ENCODE measurements at places on chromosomes 4 and X.

DNA sequence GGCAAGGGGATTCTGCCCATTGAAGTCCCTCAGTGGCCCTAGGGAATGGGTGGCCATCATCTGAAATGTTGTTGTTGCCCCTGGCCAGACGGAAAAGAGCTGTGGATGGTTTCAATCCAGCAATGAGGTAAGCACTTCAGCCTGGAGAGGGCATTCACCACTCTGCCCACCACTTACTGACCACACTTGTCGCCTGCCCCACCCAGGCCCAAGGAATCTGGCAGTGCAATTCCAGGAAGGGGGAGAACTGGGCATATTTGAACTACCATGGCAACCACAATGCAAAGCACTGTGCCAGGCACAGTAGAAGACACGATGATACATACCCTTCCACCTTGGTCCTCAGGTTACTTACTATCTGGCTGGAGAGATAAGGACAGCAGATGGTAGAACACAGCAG, 161.6 kb downstream of the PDGFRA start:
- DNase-seq = no peak

DNA sequence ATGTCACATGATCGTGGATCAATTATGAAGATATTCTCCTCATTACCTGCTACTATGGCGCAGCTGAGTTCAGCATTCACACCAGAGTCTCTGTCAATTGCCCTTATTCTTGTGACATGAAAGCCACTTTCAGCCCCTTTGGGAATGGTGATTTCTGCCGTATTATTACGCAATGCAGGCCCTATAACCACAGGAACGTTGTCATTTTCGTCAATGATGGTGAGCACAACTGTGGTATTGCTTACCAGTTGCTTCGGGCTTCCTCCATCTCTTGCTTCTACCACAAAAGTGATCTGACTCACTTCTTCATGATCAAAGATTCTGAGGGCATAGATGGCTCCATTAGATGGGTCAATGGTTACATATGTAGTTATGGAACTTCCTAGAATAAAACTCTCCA, 2.1 kb downstream of the PCDH18 start:
- peak; percentile 69 for DNase-seq

DNA sequence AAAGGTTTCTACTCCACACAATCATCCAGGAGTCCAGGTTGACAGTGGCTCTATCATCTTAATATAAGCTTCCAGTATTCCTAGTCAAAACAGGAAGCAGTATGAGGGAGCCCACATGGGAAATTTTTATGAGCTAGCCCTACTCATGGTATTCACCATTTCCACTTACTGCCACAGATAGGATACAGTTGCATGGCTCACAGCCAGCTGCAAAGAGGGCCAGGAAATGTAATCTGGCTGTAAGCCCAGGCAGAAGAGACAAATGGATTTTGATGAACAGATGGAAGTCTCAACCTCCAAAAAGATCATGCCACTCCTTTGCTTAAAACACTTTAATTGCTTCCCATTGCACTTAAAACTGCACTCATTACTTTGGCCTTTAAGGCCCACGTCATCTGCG, 150.6 kb downstream of the ADAMTS3 start:
- DNase-seq = peak; percentile 77

- no peak for DNase-seq
Observed at GRCh38 chr4:148852092-148852699, 410.0 kb upstream of the NR3C2 start.

- DNase-seq = no peak
Observed at GRCh38 chr4:76388160-76388908, 32.6 kb downstream of the CCDC158 start.

GRCh38 chrX:19867411-19867732, 20.0 kb downstream of the SH3KBP1 start:
- DNase-seq = peak; percentile 26

DNA sequence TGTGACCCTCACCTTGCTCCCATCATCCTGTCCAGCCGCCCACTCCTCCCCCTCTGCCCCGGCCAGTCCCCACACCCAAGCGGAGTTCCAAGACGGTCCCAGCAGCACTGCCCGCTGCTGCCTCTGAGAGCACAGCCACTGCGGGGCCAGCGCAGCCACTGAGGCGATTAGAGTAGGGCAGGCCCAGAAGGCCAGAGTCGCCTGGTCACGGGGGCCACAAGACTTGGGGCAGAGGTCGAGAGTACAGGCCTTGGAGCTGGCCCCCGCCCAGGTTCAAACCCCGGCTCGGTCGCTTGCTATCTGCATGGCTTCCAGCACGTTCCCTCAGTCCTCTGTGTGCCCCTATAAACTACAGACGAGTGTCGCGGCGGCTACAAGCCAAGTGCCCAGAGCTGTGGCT, 53.2 kb upstream of the ADRA2C start:
- DNase-seq = no peak

DNA sequence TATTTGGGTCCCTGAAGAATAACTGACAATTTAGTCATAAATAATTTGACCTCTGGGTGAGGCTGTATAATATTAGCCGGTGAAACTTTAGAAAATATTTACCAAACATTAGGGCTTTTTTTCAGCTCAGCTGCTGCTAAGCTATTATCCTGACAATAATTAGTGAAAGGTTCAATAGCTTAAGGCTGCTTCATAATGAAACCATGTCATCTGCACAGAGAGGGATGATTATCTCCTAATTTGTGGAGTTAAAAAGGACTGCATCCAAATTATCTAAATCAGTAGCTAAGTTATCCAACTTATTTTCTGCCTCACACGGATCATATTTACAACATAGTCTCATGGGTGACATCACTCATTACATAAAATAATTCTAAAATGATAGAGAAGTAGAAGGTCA, 1249.8 kb downstream of the RAPGEF2 start:
- DNase-seq = no peak

DNA sequence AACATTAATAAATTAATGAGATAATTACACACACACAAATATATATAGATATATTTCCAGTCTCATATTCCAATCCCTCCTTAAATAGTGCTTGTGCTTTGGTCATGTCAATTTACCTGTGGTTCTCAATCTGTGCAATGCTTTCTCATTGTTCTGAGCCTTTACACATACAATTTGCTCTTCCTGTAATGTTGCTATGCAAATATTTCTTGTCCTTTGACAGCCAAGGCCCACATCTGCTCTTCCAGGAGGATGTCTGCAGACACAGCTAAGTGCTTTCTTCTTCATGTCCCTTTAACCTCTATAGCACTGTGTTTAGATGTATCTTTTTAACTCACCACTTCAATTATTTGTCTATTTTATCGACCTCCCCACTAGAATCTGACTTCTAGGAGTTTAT, 67.3 kb upstream of the RAPGEF2 start:
- no peak for DNase-seq

- no peak for DNase-seq
Observed at GRCh38 chrX:100812216-100813158, 7.7 kb upstream of the CSTF2 start.

GRCh38 chr4:73257651-73258435, 755 bp downstream of the ANKRD17 start:
- DNase-seq = peak; percentile 12

DNA sequence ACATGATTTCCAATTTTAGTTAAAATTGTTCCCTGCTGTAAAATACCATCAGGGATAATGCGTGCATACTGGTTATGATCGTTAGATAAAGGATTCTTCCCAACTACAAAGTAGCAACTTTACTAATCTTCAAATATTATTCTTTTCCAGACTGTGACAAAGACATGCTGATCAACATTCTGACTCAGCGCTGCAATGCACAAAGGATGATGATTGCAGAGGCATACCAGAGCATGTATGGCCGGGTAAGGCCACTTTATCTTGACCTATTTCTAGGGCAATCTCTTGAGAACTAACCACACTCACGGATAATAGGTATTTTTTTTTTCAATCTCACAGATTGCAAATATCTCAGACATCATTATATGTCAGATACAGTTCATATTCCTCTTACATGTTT, 47.0 kb downstream of the ANXA10 start:
- DNase-seq = peak; percentile 69

- peak; percentile 4 for DNase-seq
Observed at GRCh38 chrX:154980330-154981115, 42.0 kb downstream of the F8 start.

DNA sequence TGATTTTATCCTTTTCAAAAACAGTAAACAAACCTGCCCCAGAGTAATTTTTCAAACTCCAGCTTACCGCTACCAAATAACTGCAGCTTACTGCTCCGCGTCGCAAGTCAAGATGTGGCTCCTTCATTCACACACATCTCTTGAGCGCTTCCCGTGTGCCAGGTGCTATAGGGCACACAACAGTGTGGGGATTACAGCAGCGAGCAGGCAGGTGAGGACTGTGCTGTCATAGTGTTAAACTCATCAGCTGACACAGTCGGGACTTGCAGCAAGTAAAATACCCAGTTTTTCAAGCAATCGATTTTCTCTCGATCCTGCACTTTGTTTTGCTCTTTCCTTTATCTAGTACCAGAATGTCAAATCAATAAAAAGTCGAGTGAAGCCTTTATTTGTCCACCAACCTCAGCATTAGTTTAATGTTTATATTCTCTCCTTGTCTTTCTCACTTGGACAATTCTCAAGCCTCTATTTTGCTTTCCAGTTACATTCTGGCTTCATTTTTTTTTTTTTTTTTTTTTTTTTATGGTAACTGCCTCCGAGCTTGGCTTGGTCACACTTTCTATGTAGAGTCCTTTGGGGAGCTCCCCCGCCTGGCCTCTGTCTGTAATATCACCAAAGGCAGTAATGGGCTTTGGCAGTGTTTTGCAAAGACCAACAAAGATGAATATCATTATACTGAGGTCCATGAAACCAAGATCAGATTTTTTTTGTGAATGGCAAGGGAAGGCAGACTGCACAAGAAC, 8.3 kb upstream of the ASB5 start:
- no peak for DNase-seq

GRCh38 chr4:81965454-81965853, 408.3 kb downstream of the HNRNPD start:
- DNase-seq = no peak

- DNase-seq = no peak
Observed at GRCh38 chr4:67124716-67125115, 420.6 kb downstream of the CENPC start.

DNA sequence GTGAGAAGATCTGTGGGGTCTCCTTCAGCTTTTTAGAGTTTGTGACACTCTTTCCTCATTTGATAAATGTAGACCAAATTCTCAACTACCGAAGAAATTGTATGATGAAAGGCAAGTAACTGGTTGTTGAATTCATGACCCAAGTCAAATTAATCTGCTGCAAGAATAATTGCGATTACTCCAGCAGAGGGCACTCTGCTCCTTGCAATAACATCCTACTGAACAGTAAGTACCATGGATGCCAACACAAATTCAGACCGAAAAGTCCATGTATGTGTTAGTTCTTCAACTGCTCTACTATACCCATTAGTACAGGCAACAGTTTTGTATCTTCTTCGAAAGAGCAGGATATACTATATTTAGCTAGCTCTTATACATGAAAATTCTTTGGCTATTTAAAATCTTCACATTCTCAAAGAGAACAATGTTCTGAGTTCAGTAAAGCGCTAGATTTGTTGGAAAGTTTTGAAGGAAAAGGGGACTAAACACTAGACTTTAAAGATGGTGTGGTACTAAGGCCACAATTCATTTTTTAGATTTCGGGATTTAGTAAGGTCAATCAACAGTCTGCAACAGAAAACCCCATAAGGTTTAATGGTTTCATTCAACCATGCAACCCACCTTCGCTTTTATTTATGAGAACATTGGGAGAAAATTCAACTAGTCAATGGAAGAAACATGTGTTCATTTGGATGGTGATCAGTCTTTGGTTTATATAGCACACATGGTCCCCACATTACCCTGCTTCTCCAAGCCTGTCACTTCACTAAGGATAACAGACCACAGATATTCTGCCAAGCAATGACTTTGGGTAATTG, 105.4 kb upstream of the TBC1D9 start:
- DNase-seq = peak; percentile 63

DNA sequence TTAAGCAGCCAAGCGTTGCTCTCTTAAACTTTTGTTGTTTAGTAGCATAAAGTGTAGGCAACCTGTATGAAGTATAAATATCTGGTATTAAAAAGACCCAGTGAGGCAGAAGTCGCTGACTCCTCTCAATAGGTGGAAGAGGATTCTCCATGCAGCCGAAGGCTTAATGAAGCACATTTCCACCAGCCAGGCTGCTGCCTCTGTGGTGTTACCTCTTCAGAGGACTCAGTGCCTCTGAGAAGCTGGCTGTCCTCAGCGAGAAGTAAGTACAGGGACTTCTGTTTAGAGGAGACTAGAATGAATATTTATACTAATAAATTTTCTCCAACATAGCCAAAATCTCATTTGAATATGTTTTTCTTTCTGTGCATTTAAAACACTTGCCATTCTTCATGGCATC, 6.0 kb downstream of the SORBS2 start:
- no peak for DNase-seq

- no peak for DNase-seq
Observed at GRCh38 chr4:172780566-172781081, 388.0 kb upstream of the GALNT7 start.

- no peak for DNase-seq
Observed at GRCh38 chr4:80471756-80472155, 136.2 kb downstream of the CFAP299 start.

GRCh38 chr4:117634716-117635115, 399.6 kb upstream of the NDST3 start:
- no peak for DNase-seq

DNA sequence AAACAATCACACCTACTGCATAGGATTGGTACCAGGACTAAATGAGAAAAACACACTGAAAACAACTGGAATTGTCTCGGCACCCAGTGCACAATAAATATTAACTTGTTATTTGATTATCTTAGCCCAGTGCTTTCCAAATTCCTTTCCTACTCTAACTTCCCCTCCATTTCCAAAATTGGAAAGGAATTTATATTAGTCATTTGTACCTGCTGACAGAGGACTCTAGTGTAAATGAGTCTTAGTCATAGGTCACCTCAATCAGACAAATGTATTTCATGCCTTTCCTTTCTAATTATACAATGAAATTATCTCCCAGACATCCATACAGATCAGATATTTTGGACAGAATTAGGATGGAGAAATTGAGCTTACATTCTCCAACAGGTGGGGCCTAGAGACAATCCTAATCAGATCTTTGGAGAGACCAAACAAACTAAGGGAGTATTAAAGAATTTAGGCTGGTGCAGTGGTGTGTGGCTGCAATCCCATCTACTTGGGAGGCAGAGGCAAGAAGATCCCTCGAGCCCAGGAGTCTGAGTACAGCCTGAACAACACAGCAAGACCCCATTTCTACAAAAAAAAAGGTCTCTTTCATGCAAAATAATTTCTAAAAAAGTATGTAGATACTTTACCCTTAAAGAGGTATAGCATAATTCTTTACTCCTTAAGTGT, 10.1 kb downstream of the SH3D19 start:
- no peak for DNase-seq

DNA sequence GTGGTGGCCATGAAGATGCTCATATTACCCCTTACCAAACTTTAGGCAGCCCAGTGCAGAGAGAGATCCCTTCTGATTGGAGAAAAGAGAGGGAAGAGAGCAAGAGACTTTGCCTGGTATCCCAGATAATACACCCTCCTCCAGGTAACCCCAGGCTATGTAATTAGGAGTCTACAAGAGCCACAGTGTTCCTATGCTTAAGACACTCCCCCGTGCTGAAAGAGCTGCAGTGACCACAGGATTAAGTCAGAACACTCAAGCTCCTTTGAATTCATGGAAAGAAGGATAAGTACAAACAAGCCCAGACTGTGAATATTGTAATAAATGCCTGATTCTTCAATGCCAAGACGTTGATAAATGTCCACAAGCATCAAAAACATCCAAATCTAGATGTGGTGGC, 41.4 kb downstream of the PABPC4L start:
- DNase-seq = no peak

GRCh38 chrX:1248331-1249061, 20.1 kb upstream of the CSF2RA start:
- no peak for DNase-seq
